ENCODE measurements at places on chromosomes 12 and 14.

DNA sequence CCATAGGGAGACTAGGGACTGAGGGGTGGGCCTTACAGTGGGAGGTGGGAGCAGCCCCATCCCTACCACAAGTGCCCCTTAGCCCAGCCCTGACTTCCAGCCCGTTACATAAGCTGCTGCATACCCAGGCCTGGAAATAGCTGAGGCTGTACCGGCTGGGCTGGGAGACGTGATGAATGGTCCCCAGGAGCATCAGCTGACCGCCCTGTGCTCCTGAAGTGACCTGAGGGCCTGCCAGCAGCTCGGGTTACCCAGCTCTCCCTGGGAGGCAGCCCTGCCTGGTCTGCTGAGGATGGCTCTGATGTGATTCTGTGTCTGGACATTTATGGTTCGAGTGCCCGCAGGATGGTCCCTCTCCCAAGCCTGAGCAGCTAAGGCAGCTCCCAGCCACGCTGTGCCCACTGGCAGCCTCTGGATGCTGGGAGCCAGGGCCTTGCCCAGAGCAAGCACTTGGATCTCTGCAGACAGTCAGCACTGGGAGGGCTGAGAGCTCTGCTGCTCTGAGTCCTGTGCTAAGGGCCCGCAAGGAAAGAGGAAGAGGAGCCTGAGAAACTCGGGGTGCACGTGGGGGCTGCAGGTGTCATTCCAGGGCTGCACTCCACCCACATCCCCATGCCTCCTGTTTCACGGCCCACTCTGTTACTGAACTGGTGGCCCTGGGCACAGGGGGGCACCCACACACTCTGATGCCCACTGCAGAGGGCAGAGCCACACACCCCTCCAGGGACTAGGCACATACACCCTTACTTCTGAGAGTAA lies 20.5 kb downstream of the TAMALIN start:
- DNase-seq = no peak

DNA sequence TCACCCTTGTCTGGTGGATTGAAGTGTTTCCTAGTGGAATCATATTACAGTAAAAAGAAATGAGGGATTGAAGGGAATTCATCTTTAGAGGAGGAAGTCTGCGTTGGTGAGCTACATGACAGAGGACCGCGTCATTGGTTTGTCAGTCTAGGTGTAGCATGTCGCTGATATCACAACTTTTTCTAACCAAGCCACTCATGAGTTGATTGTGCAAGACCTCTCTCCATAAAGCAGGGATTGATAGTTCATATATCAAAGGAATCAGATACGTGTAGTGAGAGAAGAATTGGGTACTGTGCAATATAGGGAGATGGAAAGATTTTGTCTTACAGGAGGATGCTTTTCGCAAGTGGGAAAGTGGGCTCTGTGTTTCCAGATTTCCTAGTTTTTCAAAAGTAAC lies 3.0 kb upstream of the FBXO33 start:
- no peak for DNase-seq

DNA sequence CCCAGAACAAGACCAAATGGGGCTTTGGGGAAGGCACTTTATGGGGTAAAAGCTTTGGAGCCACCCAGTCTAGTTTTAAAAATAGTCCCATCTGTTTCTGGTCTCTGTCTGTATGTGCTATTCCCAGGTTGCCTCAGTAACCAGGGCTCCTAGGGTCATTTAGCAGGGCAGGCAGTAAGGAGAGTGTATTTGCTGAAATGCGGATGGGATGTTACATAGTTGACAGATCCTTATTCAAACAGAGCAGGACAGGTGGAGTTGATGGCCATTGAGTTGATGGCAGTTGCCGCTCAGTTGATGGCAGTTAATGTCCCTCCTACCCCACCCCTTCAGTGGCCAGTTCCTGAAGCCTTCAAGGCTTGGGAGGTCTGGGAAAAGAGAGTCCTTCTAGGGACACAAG lies 4.6 kb downstream of the ZC3H10 start:
- no peak for DNase-seq

- no peak for DNase-seq
Measured at GRCh38 chr12:26499979-26500640, 304.7 kb downstream of the SSPN start.

GRCh38 chr12:53077030-53077429 lies 2.2 kb downstream of the SPRYD3 start:
- no peak for DNase-seq

DNA sequence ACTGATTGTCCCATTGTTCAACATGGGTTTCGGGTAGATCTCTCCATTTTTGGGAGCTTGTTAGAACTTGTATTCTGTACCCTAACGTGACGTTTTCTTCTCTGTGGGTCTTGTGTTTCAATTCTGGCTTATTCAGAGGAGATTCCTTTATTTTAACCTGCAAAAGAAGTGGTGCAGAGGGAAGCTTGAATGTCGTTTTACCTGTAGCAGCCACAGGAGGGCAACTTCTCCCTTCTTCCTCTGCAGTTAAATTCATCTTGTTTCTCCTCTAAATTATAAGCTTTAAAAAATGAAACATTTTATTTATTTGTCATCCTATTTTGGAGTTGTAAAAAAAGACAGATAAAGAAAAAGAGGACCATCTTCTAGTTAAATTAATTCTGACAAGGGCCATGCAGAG lies 13.7 kb upstream of the CLEC4D start:
- no peak for DNase-seq

- DNase-seq = no peak
Measured at GRCh38 chr12:65324551-65324950, 46.1 kb downstream of the MSRB3 start.

- DNase-seq = no peak
Measured at GRCh38 chr14:54709444-54709843, 142.5 kb downstream of the SAMD4A start.
